ENCODE measurements at places on chromosomes 13 and 19.

GRCh38 chr19:30742406-30742938 is 370.3 kb downstream of the ZNF536 start:
- no peak for DNase-seq

DNA sequence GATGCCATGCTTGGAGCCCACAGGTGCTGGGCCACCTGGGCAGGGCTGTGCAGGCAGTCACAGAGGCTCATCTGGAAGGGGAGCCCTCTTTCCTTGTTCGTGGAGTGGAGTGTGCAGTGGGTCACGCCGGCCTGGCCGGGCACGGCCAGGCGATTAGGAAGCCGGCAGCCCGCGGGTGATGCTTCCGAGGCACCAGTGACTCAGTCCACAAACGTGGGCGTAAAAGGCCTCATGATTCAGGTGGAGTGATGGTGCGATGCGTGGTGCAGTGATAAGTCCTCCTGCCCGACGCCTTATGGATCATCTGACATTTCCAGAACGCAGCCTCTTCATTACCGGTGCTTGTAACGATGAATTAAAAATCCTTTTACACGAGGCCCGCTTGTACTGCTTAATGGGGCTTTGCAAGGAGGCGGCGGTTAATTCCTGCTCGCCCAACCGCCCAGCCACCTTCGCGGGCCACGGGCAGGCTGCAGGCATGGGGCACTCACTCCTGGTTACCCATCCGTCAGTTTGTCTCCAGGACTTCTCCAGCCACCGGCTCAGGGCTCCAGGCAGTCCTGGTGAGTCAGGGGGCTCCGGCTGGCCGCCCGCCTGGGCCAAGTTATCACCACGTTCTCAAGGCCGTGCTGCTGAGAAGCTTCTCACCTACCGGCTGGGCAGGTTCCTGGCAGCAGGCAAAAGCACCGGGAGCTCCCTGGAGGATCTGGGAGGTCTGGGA is 172.4 kb downstream of the KDM4B start:
- no peak for DNase-seq

- no peak for DNase-seq
These were observed 14.8 kb upstream of the RCBTB2 start for GRCh38 chr13:48547663-48548092.

DNA sequence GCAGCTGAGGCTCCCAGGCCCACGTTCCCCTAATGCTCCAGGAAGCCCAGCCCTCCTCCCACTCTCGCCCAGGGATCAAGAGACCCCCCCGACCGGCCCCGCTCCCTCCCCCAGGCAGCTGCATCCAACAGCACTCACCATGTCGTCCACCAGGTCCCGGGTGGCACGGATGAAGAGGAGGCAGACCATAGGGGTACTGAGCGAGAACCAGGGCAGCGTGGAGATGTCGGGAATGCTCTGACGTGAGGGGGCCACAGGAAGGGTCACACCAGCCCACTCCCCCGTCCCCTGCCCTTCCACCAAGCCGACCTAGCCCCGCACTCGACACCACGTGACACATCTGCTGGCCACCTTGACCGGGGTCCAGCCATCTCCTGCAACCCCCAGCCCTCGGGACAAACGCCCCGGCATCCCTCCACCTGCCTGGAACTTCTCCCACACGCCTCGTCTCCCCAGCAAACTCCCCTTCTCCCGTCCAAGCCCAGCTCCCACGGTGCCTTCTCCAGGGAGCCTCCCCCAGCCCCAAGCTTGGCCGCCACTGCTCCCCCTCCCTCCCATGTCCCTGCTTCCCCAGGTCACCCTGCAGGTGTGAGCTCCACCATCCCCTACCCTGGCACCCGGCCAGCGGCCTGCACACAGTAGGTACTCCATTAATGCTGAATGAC is 4.9 kb downstream of the ATP8B3 start:
- no peak for DNase-seq

DNA sequence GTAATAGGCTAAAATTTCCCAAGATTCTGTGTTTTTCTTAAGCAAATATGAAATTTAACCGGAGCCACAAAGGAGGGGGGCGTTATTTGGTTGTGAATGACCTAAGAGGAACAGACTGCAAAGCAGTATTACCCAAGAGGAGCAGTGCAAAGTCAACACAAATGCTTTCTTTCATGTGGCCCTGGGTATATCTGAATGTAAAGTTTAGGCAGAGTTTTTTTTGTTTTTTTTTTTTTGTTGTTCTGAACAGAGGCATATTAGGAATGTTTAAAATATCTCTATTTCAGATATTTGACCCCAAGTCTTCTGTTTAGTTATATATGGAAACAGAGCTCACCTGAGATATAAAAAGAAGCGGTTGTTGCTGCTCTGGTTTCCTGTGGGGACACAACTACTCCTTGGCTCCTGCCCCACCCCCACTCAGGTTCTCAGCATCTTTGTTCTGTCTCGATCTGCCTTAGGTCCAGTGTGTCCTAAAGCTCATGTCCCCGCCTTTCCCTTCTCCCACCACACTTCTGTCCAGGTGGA is 220.7 kb downstream of the RFC3 start:
- no peak for DNase-seq

DNA sequence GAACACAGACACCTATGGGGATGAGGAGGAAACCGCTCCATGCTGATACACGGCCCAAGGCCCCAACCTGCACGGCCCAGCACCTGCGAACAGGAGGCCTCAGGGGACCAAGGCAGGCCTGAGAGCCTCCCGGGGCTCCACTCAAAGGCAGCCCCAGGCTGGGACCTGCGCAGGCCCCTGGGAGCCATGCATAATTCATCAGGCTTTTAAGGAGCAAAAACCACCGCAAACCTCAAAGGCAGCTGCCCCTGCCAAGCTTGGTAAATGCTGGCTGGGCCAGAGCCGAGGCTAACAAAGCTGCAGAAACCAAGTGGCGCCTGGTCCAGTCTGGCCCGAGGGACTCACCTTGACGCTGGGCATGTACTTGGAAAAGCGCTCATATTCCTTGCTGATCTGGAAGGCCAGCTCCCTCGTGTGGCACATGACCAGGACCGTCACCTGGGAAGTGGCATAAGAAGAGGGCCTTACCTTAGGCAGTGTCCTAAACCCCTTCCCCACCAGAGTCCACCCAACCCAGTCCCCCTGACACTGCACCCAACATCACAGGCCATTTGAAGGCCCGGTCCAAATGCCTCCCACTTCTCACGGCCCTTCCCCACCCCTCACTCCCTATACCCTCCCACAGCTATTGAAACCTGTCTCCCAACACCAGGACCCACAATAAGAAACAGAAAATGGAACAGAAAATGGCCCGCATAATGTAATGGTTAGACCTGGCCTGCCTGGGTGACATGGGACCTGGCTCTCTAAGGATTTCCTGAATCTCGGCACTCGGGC is 7.8 kb downstream of the DDX39A start:
- DNase-seq: no peak

GRCh38 chr13:113272031-113272430 is 25.0 kb upstream of the LAMP1 start:
- no peak for DNase-seq

GRCh38 chr13:111259058-111259457 is 61.4 kb upstream of the TEX29 start:
- DNase-seq: no peak

GRCh38 chr13:83577183-83577582 is 305.1 kb downstream of the SLITRK1 start:
- DNase-seq: no peak

DNA sequence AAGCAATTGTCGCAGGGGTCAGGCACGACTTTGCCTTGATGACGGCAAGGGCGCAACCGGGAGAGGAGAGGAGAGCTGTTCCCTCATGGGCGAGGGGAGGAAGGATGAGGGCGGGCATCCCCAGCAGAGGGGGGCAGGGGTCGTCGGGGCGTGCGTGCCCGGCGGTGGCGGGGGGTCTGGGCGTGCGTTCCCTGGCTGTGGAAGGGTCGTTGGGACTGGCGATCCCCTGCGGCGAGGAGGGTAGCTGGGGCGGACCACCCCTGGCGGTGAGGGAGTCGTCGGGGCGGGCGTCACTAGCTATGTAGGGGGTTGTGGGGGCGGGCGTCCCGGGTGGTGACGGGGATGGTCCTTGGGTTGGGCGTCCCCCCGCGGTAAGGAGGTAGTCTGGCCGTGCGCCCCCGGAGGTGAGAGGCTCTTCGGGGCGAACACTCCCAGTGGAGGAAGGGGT is 1.7 kb downstream of the COMP start:
- DNase-seq: no peak

GRCh38 chr19:38727868-38728660 is 16.2 kb downstream of the CAPN12 start:
- DNase-seq: no peak

DNA sequence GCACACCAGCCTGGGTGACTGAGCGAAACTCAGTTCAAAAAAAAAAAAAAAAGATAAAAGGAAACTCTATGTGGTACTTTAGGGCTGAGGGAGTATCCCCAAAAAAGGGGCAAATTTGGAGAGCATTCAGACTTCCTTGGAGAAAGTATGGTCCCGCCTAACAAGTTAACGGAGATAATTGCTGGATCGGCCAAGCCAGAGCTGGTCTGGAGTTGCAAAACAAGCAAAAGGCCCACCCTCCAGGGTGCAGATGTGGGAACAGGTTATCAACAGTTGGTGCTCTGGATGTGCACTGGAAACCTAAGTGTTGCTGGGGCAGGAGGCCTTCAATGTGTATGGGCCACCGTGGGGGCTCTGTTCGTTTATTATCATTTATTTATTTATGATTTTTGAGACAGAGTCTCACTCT is 2.8 kb downstream of the IQCN start:
- DNase-seq: no peak

- DNase-seq: no peak
These were observed 15.1 kb downstream of the DEDD2 start for GRCh38 chr19:42202290-42202880.

DNA sequence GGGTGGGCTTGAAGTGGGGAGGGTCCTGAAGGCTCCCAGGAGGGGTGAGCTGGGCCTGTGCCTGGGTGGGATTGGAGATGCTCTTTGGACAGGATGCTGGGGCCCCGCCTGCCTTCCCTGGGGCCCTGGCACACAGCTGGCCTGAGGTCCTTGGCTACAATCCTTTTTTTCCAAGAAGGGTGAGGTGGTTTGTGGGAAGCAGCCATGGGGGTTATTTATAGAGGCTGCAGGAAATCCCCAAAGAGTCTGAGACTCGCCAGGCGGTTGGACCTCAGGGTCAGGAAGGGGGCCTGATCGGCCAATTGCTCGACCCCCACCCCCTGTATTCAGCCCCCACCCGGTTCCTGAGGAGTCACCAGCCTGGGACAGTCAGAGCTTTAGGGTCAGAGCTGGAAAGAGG is 10.0 kb downstream of the GTPBP3 start:
- DNase-seq: no peak
